ENCODE measurements at places on chromosomes 5 and 9.

- no peak for DNase-seq
Measured at GRCh38 chr5:102523541-102524175, 24.9 kb upstream of the SLCO6A1 start.

- DNase-seq = no peak
Measured at GRCh38 chr5:108953940-108954339, 206.2 kb downstream of the FER start.

GRCh38 chr5:33563530-33563929 is 122.8 kb downstream of the TARS1 start:
- DNase-seq = no peak

- DNase-seq = peak; percentile 26
Measured at GRCh38 chr9:85900504-85901201, 40.3 kb upstream of the NAA35 start.

DNA sequence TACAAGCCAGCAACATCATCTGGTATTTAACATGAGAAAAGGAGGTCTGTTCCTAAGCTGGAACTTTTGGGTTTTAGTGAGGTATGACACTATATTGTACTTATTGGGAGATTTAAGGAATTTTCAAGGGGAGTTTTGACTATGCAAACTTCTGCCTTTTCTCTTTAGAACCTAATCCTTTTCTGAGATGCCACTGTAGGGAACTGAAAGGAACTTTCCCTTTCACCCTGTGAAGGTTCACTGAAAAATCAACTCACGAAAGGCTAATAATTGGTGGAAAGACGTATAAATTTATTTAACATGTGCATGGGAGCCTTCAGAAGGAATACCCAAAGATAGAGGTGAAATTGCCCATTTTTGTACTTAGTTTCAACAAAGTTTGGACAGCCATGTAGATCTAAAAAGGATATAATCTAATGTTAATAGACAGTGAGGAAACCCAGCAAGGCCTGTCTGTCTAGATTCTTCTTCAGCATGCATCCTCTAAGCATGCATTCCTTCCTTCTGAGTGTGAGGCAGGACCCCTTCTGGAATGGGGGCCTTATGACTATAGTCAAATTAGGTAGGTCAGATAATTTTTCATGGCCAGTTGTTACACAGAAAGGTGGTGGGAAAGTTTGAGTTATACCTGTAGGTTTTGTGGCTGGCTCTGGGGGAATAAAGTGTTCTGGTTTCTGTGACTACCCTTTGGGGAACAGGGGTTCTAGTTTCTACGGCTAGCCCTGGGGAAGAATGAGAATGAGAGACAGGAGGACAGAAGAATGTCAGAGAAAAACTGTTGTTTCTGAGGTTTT is 200.3 kb downstream of the C9orf152 start:
- DNase-seq = no peak

- no peak for DNase-seq
Measured at GRCh38 chr5:175468892-175469291, 9.5 kb upstream of the SFXN1 start.

DNA sequence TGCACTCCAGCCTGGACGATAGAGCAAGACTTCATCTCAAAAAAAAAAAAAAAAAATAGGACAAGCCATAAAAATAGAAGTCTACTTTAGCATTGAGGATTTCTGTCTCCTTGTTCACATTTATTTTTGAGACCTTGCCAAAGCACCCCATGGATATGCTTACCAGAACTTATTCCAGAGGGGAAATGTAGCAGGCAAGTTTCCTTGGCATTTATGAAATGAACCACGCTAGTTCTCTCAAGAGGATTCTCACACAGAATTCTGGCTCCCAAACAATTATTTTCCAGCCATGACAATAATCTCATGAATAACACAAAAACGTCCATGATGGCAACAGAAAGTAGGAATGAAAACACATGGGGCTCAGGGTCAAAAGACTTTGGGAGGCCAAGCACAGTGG is 23.4 kb upstream of the GPX8 start:
- no peak for DNase-seq

DNA sequence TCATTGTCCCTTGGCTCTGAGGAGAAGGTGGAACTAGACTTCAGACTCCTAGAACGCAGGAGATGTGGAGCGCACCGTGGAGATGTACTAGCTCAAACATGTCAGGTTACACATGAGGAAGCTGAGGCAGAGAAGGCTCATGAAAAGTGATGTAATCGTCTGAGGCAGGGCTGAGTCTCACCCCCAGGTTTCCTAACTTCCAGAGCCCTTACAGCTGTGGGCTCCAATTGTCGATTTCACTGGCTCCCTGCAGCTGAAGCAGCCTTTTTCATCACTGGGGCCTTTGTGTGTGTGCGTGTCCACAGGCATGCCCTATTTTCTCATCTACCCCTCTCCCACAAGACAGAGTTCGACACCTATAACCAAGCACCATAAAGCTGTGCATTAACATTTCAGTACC is 370.6 kb downstream of the NTRK2 start:
- no peak for DNase-seq

- no peak for DNase-seq
Measured at GRCh38 chr5:73641811-73642210, 15.8 kb downstream of the ARHGEF28 start.

- no peak for DNase-seq
Measured at GRCh38 chr5:171649075-171649401, 136.6 kb upstream of the SMIM23 start.

Data from MG63 (cell line).